ENCODE measurements at places on chromosomes 12 and 14.

DNA sequence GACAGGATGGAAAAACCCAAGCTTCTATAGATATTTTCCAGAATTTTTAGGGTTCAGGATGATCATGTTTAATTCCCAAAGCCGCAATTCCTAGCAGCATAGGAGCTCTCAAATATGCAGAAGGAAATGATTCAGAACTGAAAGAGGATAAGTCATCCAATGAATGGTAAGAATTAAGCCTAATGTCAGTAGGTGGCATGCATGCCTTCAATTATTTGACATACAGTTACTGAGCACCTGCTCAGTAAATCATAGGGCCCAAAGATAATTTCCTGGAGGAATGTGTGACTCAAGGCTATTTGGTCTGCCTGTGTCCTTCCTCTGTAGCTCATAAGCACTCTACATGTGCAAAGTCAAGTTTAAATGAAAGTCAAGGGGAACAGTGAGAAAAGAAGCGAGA lies 116.8 kb upstream of the SLC38A4 start:
- DNase-seq = no peak

DNA sequence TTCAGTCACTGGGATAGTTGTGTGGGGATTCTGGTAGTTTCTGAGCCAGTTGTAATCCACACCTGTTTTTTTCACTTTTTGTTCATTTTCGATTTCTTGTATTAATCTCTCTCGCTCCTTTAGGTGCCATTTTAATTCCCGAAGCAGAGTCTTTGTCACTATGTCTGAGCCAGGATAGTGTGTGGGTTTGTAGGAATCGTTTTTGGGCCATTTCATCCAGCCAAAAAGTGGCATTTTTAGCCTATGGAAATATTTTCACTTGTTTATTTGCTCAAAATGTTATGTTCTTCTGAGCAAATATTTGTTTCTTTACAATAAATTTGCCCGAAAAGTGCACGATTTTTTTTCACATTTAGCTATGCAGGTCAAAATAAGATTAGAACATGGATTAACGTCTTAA lies 867 bp downstream of the RD3L start:
- DNase-seq = no peak

DNA sequence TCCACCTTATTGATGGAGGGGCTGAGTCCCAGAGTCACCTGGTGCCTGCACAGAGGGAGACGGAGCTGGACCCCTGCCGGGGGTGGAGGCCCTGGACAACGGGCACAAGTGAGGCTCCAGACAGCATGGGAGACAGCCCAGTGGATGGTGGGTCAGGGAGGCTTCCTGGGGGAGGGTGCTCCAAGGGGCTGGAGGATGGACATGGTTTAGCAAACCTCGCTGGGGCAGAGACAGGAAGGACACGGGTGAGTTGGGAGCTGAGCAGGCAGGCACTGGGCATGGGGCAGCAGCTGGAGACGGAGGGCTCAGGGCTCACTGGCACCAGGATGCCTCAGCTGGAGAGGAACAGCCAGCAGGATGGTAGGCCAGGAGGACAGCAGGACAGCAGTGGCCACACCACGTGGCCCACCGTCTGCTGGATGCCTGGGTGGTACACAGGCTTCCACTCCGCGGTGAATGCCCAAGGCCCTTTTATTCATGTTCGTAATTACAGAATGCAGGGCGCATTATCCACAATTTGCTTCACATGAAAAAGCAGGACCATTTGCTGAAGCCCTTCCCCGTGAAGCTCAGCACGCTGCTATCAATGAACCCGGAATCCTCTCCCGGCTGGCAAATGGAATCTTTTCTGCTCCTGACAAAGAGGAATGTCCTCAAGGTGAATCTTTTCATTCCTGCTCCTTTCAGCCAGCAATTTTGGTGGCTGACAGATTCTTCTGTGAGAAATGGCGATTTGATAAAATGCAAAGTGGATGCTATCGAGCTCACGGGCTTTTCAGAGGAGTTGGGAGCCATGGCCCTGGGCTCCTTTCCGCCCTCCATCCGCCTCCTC lies 138.1 kb upstream of the C14orf180 start:
- no peak for DNase-seq

GRCh38 chr14:72201645-72202044 lies 269.4 kb downstream of the RGS6 start:
- no peak for DNase-seq

- DNase-seq = no peak
Measured at GRCh38 chr14:35416108-35416750, 11.7 kb upstream of the NFKBIA start.

- DNase-seq = no peak
Measured at GRCh38 chr12:4141348-4142270, 132.0 kb upstream of the CCND2 start.

GRCh38 chr12:113898466-113898865 lies 67.7 kb downstream of the RBM19 start:
- DNase-seq = no peak

DNA sequence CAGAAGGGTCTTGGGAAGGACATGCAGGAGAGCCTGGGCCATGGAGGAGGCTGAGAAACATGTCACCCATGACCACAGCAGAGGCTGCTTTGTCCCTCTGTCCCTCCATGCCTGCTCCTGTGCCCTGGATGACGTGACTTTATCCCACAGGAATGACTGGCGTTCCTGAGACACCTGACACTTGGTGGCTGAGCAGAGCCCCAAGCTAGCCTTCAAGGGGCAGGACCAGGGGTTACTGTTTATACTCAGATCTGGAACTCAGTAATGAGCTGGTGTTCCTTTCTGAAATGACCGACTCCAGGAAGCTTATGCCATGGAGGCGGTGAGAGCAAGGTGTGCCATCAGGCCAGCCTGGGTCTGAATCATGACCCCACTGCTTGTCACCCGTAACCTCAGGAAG lies 44.2 kb downstream of the ZFP36L1 start:
- DNase-seq = no peak

- DNase-seq = no peak
Measured at GRCh38 chr14:48563489-48563888, 888.1 kb upstream of the MDGA2 start.

DNA sequence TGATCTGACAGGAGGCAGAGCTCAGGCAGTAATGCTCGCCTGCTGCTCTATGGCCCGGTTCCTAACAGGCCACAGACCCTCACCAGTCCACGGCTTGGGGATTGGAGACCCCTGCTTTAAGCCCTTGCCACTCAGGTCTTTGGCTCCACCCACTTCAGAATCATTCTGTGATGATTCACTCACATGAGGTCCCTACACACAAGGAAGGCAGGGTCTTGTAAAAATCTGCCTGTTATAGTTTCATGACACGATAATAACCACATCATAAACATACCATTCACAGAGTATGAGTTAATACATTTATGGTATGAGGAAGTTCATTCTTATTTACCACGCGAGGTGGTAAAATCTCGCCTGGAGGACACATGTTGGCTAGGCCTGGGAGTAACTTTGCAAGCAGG lies 29.0 kb upstream of the MAX start:
- no peak for DNase-seq

DNA sequence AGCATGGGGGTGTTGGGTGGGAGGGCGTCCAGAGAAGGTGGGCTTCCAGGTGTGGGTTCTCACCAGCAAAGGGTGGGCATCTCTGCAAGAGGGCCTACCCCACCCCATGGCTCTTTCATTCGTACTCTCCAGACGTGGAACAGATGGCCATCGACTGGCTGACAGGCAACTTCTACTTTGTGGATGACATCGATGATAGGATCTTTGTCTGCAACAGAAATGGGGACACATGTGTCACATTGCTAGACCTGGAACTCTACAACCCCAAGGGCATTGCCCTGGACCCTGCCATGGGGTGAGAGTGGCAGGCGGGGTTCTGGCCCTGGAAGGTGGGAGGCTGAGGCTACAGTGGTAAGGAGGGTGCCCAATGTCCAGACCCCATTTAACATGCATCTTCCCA lies 6.7 kb upstream of the LRP1-AS start:
- no peak for DNase-seq

GRCh38 chr12:666066-666465 lies 2.8 kb upstream of the NINJ2 start:
- no peak for DNase-seq

DNA sequence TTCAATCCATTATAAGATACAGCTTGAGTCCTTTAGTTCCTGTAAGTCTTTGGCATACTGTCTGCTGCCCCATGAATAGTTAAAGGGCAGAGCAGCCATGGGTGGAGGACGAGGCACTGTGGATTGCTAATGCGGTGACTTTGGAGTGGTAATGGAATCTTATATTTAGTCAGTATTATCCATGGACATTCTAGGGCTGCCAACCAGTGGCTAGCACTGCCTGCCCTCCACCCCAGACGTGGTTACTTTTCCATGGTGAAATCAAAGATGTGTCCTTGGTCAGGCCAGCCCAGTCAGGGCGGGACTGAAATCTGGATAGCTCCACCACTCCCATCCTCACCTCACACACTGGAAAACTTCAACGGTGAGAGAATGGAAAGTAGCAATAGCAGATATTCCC lies 2.3 kb downstream of the TTC9 start:
- no peak for DNase-seq

DNA sequence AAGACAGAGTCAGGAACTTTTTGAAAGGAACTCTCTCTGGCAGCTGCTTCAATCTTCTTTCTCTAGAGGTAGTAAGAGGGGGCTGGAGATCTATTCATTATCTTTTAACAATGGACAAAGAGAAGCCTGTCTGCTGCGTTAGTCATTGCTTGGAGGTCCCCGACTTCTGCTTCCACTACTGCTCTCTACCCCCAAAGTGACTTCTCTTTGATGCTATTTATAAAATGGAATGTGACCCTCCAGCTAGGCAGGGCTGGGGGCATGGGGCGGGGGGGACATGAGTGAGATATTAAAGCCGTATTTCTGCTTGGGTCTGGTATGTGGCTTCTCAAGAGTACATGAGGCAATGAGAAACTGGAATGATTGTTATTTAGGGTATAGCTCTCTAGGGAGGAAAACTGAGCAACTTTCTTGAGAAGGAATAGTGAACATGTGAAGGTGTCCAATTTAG lies 41.4 kb upstream of the NUDT4 start:
- no peak for DNase-seq

DNA sequence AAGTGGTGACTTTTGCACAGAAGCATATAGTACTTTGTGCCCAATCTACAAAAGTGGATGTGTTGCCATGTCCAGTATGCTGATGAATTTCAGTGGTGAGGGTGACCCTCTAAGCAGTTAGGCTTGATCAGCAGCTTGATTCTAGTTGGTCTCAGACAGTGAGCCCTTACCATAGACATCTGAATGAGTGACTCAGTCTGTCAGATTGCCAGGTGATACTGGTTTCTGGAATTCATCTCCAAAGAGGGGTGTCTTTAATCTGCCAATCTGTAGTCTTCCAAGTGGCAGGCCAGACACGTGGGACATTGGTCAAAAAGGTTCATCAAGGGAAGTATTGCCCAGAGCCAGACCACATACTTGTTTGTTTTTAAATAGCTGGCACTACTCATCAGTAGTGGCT lies 187.4 kb upstream of the SLC16A7 start:
- no peak for DNase-seq

DNA sequence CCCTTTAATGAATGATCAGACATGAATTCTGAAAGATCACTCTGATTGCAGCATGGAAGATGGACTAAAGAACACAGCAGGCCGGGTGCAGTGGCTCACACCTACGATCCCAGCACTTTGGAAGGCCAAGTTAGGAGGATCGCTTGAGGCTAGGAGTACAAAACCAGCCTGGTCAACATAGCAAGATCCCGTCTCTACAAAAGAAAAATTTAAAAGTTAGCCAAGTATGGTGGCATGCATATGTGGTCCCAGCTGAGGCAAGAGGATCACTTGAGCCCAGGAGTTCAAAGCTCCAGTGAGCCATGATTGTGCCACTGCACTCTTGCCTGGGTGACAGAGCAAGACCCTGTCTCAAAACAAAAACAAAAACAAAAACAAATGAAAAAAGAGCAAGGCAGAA lies 35.1 kb downstream of the SENP1 start:
- DNase-seq = no peak

DNA sequence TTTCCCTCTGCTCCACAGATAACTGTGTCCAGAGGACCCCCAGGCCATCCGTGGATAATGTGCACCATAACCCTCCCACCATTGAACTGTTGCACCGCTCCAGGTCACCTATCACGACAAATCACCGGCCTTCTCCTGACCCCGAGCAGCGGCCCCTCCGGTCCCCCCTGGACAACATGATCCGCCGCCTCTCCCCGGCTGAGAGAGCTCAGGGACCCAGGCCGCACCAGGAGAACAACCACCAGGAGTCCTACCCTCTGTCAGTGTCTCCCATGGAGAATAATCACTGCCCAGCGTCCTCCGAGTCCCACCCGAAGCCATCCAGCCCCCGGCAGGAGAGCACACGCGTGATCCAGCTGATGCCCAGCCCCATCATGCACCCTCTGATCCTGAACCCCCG lies 201.3 kb upstream of the BCL2L14 start:
- DNase-seq = no peak

DNA sequence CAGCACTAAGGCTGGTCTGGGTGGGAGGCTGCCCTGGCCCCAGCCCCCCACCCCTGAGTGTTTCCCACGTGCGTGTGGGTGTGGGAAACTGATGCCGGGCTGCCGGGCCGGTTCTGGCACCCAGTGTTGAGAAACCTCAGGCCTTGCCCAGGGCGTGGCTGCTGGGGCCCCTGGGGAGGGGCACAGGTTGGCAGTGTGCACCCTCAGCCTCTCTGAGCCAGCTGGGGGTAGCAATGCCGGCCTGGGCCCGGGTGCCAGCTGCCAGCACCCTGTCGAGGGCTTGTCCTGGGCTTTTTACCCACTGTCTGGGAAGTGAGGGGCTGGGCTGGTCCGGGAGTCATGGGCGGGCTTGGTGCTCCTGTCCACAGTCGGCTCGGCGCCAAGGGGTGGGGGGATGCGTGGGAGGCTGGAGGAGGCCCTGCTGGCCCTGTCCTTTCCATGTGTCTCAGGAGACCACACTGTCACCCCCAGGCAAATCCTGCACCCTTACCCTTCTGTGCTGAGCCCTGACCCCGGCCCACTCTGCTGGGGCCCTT lies 15.7 kb downstream of the ASPG start:
- DNase-seq = no peak

DNA sequence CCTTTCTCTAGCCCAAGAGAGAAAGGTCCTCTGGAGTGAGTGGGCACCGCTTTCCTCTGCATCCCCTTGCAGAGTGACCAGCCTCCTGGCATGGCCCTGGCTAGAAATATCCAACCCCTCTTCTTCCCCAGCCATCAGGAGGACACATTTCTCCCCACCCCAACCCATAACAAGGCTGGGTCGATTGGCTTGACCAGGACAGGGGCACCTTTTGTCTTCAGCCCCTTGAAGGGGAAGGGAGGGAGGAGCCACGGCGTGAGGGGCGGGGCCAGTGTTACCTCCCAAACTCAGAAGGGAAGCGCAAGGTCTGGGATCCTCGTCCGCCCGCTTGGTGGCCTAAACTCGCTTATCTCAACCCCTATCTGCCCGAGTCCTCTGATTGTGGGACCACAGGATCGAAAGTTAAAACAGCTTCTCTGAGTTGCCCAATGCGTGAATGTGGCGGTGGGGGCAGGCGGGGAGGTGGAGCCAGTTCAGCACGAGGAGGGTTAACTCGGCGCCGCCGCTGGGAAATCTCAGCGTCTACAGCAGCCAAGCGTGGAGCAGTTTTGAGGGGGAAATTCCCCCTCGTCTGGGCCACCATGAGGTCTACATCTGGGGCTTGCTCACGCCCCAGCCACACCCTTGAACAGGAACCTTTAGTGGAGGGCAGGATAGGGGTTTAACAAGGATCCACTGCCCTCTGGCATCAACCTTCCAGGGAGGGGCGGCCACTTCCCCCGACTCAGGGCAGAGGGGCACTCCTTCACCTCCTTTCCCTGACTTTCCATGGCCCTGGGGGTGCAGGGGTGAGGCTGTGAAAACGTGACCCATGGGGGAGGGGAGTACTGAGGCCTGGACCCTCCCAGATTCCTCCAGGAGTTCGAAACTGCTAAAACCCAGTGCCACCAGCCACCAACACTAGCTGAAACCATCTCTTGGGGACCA lies 795 bp downstream of the STAT6 start:
- no peak for DNase-seq

GRCh38 chr12:14975457-14975856 lies 2.6 kb downstream of the PDE6H start:
- DNase-seq = no peak

Measured in SHP77 treated with DMSO at 0.1 percent for 48 hours (cell line).